ENCODE measurements at places on chromosomes 5 and 9. TPM values are rescaled to one million over a fixed set of nuclear protein-coding genes. Genes with fewer than 3 reads are reported as not detected.

GRCh38 chr5:119614838-119615237, 14.5 kb upstream of the FAM170A start:
- no peak overlapping the region for H3K4me3 ChIP-seq
- no peak overlapping the region for H3K27ac ChIP-seq
- no peaks in the 10 kb centered on the region for H3K27me3 ChIP-seq

GRCh38 chr5:53237876-53238275, 128.3 kb upstream of the MOCS2 start:
- no peaks in the 10 kb centered on the region for H3K27me3 ChIP-seq
- H3K4me3 ChIP-seq: no peak overlapping the region
- no peak overlapping the region for H3K27ac ChIP-seq
- no peaks in the 10 kb centered on the region for H3K36me3 ChIP-seq

GRCh38 chr5:138719811-138720210, 33.4 kb upstream of the CTNNA1 start:
- H3K27ac ChIP-seq: no peak overlapping the region
- DNase-seq: no peak
- no peaks in the 10 kb centered on the region for H3K36me3 ChIP-seq
- no peak overlapping the region for H3K4me3 ChIP-seq
- H3K27me3 ChIP-seq: peaks cover 7% of the 10 kb centered on the region

Gene OBP2B
- not detected for total RNA-seq

Gene COL15A1
- not detected for total RNA-seq
